ENCODE measurements at places on chromosomes 5 and 9.

- no peak for DNase-seq
Observed at GRCh38 chr5:6188344-6188743, 190.0 kb downstream of the MED10 start.

DNA sequence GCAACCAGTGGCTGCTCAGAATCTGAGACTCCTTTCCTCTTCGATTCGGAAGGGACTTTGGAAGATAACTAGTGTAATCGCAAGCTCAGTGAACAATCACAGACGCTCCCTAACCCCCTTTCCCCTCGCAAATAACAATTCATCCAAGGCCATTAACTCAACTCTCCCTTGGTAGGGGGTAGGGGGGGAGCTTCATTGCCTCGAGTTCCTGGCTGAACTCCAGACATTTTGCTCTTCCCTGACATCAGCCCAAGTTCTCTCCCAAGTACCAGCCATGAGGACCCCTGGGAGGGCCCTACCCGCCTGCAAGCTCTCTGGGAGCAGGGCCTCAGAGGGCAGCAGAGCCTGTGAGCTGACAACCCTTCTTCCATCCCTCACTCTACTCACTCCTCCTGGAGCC, 8.4 kb downstream of the FAM163B start:
- DNase-seq, result no peak

- peak; percentile 32 for DNase-seq
Observed at GRCh38 chr5:10832987-10833386, 72.0 kb upstream of the DAP start.

DNA sequence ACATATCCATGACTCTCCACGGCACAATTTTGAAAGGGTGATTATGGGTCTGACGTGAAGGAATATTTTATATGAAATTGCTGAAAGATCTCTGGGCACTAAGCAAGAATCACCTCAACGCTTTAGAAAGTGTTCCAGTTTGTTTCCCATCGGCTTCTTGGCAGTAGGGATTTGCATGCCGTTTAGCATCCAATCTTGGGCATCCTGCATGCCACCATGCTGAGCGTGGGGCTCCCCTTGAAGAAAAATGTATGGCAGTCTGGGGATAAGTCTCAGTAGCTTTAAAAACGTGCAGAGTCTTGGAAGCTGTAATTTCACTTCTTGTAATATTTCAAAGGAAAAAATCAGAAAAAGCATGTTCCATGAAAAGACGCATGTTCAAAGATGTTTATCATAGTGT, 151.7 kb downstream of the DMRT2 start:
- no peak for DNase-seq

GRCh38 chr5:57586649-57587048, 104.0 kb upstream of the ACTBL2 start:
- no peak for DNase-seq

DNA sequence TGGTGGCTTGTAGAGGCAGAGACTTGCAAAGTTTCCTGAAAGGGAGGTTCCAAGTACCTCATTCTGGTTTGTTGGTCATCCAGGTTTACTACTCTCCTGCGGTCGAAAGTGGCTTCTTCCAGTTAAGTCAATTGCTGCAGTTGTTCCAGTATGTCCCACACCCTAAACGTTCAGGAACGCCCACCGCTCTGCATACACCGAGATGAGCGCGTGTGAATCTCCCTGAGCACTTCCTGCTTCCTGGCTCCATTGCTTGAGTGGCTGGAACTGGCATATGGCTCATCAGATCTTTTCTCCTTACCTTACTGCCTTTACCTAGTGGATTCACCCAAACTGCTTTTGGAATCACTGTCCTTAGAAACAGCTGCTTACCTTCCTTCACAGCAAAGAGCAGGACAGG, 59.1 kb upstream of the GLIS3 start:
- DNase-seq, result no peak

- no peak for DNase-seq
Observed at GRCh38 chr9:7729371-7730163, 70.0 kb downstream of the DMAC1 start.

DNA sequence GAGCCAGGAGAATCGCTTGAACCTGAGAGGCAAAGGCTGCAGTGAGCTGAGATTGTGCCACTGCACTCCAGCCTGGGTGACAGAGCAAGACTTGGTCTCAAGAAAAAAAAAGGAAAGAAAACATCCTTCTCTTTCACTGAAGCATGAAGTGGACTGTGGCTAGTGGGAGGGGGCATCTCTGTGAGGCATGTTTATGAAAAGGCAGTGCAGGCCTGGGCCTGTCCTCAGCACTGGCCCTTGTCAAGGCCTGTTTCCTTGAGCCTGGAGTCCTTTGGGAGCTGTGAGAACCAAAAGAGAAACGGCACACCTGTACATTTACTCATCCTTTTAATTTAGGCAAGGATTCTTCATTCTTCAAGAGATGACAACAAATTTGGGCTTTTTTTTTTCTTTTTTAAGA, 18.3 kb upstream of the FUBP3 start:
- no peak for DNase-seq

GRCh38 chr9:79040671-79041070, 531.1 kb upstream of the TLE4 start:
- no peak for DNase-seq

- no peak for DNase-seq
Observed at GRCh38 chr9:27527702-27528075, 1.9 kb downstream of the MOB3B start.

DNA sequence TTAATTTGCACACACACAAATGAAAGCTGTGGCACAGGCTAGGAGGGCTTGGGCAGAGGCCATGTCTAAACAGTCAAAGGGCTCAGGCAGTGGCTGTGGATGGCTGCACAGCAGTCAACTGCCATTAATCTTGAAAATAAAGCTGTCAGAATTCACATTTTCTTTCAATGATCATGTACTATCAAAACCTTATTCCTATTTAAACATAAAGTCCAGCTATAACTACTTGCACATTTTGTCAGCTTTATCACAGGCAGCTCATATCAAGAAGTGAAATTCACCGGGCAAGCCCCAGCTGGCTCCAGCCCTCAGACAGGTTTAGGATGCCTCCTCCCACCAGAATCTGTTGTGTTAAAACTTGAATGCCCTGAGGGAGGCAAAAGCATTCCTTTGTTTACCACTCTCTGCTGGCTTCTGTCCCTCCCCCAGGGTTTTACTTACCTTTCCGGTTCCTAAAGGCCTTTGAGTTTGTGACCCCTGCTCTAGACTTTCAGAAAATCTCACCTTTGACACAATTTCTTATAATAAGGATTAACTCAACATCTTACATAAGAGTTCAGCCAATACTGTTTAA, 54.9 kb upstream of the GRAMD2B start:
- DNase-seq, result no peak

DNA sequence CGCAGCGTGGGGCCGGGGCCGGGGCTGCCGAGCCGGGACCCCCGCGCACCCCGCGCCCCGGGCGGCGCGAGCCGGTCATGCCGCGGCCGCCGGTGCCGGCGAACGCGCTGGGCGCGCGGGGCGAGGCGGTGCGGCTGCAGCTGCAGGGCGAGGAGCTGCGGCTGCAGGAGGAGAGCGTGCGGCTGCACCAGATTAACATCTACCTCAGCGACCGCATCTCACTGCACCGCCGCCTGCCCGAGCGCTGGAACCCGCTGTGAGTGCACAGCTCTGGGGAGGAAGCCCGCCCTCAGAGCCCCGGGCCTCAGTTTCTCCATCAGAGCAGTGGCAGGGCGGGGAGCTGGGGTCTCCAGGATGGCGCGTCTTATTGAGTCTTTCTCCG, 335 bp downstream of the GALNT12 start:
- peak; percentile 34 for DNase-seq
